ENCODE measurements at places on chromosomes 1 and 21. TPM values are rescaled to one million over a fixed set of nuclear protein-coding genes. Genes with fewer than 3 reads are reported as not detected.

DNA sequence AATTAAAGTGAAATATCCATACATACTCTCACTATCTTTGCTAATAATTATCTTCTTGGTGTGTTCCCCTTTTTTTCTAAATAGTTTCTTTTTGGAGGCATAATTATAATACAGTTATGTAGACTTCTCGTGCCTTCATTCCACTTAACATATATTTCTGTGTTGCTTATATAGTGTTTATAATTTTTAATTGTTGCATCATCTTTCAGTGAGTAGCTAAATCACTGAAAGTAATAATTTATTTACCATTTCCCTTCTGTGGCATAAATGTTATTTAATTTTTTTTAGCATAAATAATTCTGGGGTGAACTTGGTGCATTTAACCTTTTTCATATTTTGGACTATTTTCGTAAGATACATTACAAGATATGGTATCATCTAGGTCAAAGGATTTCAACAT lies 38.3 kb downstream of the SMAP2 start:
- no peak overlapping the region for H3K27ac ChIP-seq
- H3K4me1 ChIP-seq, result no peaks in the 10 kb centered on the region
- H3K4me3 ChIP-seq, result no peak overlapping the region
- peaks cover 36% of the 10 kb centered on the region for H3K36me3 ChIP-seq
- no peaks in the 10 kb centered on the region for H3K27me3 ChIP-seq

The TMEM82 gene
- not detected for total RNA-seq

DNA sequence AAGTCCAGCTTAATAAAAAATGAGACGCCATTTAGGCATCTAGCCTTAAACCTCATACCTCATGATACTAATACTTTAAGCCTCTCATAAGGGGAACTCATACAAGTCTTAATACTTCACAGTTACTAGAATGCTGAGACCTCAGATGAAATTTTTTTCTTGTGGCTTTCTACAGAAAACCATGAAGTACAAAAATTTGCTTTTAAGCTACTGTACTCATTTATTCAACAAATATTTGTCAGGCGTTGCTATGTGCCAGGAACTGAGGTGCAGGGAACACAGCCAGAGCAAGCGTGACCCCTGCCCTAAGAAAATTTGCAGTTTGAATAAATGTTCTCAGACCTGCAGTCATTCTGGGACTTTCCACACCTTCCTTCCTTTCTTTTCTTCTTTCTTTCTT lies 150.6 kb downstream of the MRPL39 start:
- H3K36me3 ChIP-seq, result no peaks in the 10 kb centered on the region
- H3K27me3 ChIP-seq, result no peaks in the 10 kb centered on the region
- H3K27ac ChIP-seq, result no peak overlapping the region
- no peak overlapping the region for H3K4me3 ChIP-seq

The FBLIM1 gene
- 66.6 TPM for total RNA-seq

The CHODL gene
- 1.2 TPM for total RNA-seq

The XCL2 gene
- not detected for total RNA-seq

DNA sequence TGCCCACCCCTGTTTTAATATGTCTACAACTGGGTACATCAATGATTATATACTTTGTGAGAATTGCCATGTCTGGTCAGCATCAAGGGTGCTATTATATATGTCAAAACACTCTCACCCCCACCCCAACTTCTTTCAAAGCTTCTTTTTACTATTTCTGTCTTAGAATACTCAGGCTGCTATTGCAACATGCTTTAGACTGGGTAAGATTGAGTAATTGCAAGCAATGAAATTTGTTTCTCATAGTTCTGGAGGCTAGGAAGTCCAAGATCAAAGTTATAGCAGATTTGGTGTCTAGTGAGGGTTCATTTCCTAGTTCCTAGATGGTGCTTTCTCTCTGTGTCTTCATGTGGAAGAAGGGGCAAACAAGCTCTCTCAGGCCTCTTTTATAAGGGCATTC lies 100.5 kb upstream of the KCNK1 start:
- H3K4me3 ChIP-seq, result no peak overlapping the region
- no peak overlapping the region for H3K27ac ChIP-seq
- H3K27me3 ChIP-seq, result no peaks in the 10 kb centered on the region
- no peaks in the 10 kb centered on the region for H3K36me3 ChIP-seq

The NLRP3 gene
- 1.3 TPM for total RNA-seq

The TEDDM1 gene
- not detected for total RNA-seq

The ANKRD34A gene
- total RNA-seq, result 3.4 TPM

GRCh38 chr1:235724730-235725129 lies 75.1 kb upstream of the GNG4 start:
- H3K4me3 ChIP-seq, result no peak overlapping the region
- H3K4me1 ChIP-seq, result no peaks in the 10 kb centered on the region
- no peak for DNase-seq
- H3K27ac ChIP-seq, result no peak overlapping the region
